ENCODE measurements at places on chromosomes 7 and 10.

DNA sequence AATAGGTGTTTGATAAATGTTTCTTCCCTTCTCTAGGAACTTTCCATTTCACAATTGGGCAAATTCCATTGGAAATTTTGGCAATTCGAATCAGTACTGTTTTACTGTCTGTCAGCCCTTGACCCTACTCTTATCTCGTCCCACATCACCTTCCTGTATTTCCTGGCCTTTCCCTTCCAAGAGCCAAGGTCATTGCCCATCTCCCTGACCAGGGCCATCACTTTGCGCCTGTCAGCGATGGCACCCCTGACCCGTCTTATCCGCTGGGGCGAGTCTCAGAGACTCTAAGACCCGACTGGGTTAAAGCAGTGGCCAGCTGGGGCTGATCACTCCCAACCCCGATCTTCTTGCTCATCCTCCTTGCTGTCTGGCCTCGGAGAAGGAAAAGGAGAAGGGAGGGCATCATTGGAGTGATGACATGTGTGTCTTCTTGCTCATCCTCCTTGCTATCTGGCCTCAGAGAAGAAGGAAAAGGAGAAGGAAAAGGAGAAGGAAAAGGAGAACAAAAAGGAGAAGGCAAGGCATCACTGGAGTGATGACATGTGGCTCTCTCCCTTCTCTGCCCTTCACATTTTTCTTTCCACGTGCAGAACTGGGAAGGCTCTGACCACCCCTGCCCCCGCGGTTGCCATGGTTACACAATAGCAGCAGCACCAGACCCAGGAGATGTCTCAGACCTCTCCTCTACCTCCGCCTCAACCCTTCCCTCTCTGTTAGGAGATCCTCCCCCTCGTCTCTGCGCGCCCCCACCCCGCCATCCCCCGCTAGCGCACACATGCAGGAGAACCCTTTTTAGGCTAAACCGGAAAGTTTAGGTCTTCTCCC, 2.0 kb downstream of the SEMA3D start:
- no peak for DNase-seq

DNA sequence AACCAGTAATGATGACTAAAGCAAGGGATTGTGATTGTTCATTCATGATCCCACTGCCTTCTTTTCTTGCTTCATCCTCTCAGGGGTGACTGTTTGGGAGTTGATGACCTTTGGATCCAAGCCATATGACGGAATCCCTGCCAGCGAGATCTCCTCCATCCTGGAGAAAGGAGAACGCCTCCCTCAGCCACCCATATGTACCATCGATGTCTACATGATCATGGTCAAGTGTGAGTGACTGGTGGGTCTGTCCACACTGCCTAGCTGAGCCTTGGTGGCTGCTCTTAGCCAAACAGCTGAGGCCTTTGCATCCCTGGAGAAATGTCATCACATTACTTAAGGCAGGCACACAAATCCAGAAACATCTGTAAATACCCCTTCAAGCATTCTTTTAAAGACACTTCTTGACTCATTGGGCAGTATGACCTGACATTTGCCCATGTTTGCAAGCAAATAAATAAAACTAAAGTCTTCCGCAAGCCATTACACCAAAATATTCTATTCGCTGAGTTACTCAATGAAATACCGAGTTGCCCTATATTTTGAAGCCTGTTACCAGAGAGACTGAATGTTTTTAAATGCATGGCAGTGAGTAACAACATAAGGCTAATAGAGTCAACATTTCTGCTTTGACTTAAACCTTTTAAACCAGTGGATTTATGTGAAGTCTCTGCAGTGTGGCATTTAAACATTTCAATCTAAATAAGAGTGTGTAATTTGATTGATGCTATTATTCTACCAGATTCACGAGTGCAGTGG, 166.3 kb upstream of the LANCL2 start:
- DNase-seq, result no peak

DNA sequence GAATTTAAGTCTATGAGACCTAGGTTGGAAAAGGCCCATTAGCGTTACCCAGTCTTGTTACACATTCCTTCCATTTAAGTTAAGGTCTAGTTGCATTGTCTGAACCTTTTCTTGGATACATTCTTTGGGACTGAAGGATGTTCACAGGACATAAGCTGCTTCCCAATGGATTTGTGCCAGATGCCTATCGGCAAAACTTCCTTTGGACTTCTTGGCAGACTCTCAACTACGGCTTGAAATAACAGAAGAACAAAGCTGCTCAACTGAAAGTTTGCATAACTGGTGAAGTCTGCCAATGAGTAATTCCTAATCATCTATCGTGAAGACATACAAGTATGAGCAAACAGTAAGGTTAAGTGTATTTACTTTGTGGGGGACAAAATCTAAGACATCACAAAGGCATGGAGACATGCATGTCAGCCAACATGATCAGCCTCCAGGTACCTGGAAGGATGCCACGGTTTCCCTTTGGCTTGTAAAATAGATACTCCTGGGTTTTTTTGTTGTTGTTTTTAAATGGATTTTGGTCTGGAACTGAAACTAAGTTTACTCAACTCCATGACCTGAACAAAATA, 35.4 kb downstream of the MALSU1 start:
- DNase-seq, result no peak

DNA sequence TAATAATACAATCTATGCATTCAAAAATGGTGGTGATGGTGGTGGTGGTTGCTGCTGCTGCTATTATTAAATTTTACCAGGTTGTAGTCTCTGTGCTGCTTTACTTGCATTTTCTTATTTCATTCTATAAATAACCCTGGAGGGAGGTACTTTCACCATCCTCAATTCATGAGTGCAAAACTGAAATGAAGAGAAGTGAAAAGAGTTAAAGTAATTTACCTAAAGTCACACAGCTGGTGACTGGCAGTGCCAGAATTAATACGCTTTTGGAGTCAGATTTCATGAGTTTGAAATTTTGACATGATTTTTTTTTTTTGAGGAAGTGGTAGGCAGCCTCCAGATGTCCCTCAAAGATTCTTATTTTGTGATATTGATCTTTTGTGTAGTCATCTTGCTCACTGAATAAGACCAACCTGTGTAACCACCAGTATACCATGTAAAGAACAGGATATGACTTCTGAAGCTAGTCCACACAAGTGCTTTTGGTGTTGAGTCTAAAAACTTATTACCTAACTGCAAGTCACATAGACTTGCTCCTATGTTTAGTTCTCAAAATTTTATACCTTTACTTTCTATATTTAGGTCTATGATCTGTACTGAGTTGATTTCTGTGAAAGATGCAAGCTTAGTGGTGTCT, 218.8 kb downstream of the ZWINT start:
- DNase-seq, result no peak

GRCh38 chr10:17836942-17837341, 27.8 kb downstream of the MRC1 start:
- DNase-seq, result no peak

GRCh38 chr7:156979711-156980110, 30.2 kb downstream of the NOM1 start:
- no peak for DNase-seq

DNA sequence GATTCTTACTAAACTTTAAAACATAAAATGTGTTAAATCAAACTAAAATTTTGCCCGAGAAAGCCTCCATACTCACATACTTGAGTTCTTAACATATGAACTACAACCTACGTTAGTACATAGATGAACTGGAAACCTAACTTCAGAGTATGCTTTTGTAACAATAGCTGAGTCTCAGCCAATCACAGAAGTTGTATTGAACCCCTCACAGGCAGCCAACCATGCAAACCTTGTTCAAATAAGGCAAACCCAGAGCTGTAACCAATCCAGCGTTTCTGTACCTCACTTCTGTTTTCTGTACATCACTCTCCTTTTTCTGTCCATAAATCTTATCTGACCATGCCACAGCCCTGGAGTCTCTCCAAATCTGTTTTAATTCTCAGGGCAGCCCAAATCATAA, 157.3 kb upstream of the COL1A2 start:
- DNase-seq, result no peak

DNA sequence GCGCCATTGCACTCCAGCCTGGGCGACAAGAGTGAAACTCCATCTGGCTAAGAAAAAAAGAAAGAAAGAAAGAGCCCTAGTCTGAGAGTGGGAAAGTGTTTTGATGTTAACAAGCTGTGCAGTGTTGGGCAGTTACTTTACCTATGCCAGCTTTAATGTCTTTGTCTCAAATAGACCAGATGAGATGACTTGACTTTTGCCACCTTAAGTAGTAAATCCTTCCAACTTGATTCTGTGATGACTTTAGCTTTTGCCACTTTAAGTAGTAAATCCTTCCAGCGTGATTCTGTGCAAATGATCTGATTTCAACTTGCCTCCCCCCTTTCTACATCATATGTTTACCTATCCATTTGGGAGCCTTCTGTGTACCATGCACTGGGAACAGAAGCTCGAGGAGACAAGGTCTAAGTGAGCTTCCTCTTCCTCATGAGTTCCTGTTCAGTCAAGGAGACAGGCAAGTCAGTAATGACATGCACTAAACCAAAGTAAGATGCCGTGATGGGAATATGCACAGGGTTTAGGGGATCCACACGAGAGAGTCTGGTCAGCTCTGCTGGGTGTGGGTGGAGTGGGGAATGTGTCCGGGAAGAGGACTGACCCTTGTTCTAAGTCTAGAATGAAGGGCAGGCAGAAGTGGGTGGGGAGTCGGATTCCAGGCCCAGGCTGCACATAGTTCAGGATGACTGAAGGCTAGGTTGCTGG, 17.2 kb downstream of the INPP5F start:
- DNase-seq, result no peak

- no peak for DNase-seq
These were observed 135.5 kb downstream of the CD36 start for GRCh38 chr7:80773787-80774508.

DNA sequence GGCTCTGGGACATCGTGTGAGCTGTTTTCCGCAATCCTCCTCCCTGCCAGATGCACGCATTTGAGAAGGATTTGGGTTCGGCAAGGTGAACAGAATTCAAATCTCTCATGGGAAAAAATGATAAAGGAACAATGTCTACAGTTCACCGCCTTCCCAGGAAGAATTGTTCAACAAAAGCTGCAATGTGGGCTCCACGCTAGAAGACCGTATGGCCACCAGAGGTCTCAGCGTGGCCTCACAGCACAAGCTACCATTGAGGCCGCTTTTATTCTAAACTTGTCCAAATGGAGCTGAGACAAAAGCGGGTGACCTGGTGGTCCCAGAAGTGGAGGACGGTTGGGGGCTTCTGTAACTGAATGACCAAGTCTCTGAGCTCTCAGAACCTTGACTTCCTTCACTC, 733.1 kb downstream of the PARD3 start:
- DNase-seq, result no peak

GRCh38 chr7:127419196-127419595, 26.7 kb upstream of the ZNF800 start:
- no peak for DNase-seq

DNA sequence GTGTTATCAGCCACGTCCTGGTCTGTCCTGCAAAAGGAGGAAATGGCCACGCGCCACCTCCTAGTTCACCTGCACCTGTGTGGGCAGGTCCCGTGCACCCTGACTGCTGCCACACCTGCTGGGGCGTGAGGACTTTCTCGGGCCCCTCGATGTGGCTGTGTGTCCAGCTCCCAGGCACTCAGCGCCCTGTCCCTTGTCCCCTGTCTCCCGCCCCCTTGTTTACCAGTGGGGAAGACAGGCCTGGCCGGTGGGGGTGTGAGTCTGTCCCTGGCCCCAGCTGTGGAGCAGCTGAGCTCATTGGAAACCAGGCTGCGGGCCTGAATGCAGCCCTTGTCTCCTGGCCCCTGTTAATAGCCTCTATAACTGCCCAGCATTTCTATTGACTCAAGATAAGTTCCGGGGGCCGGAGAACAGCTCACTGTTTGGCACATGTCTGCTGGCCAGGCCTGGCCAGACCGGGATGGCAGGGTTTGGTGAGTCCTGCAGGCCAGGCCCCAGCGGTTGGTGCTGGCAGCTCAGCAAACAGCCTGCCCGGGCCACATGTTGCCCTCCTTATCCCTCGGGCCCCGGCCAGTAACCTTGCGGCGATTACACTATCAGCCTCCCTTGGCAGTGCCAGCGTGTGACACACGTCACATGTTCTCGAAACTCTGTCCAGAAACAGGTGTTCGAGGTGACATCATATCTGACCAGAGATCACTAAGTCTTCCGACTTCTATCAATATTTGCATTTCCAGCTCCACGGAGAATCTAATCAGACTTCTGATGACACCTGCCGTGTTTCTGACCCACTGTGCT, 52.1 kb downstream of the FOXL3 start:
- no peak for DNase-seq

DNA sequence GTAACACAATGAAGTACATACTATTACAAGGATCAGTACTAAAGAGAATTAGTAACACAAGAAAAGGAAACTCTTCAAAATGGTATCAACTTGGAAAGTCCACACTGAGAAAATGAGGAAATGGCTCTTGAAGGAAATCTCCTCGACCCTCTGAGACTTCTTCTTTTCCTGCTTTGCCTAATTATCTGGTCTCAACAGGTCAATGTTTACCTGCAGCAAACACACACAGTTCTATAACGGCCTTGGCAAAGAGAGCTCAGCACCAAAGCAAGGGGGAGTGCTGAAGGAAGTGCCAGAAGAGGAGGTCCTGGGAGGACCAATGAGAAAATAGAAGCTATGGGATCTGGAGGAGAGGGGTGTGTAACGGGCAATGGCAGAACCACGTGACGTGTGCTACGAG, 21.9 kb downstream of the CHCHD3 start:
- no peak for DNase-seq

GRCh38 chr7:159098811-159099655, 45.6 kb downstream of the VIPR2 start:
- no peak for DNase-seq

GRCh38 chr10:24519950-24520349, 203.7 kb downstream of the ARHGAP21 start:
- DNase-seq, result no peak

- no peak for DNase-seq
These were observed 34.4 kb upstream of the ZNF92 start for GRCh38 chr7:65339257-65339656.

- no peak for DNase-seq
These were observed 105.9 kb downstream of the GPR26 start for GRCh38 chr10:123771877-123772644.

DNA sequence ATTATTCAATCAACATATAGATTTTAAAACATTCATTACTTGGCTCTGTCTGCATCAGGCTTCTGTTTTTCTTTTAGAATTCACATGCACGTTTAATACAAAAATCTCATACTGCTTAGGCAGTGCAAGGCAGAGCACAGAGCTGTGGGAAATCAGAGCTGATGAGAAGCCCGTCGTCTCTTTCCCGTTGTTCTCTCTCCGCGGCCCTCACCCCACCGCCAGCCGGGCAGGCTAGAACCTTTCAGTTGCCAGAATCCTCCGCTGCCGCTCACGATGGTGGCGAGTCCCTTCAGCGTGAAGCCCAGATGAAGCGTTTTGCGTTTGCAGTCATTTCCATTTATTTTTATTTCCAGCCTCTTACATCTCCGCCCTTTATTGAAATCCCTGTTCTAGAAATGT, 648.2 kb downstream of the SDK1 start:
- no peak for DNase-seq

- DNase-seq, result no peak
These were observed 1494.9 kb upstream of the LRRTM3 start for GRCh38 chr10:65430979-65431378.

DNA sequence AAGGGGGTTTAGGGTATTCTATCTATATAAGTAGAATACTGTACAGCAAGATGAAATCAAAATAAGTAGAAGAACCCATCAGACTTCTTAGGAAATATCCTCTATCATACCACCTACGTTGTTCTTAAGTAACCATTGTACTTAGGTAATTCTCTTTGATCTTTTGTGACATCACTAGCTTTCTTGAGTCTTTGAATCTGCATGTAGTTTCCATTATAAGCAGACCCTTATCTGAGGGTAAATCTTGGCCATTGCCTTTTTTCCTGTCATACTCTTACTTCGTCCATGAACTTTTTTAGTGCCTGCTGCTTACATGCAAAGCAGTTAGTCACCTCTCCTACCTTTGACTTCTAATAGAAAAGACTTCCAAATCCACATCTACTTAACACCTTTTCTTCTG, 49.0 kb downstream of the WAC start:
- no peak for DNase-seq

Measured in D721Med (cell line).